ENCODE measurements at places on chromosomes 3 and 15.

GRCh38 chr15:47443839-47444238 is 273.5 kb upstream of the SEMA6D start:
- no peak for DNase-seq

DNA sequence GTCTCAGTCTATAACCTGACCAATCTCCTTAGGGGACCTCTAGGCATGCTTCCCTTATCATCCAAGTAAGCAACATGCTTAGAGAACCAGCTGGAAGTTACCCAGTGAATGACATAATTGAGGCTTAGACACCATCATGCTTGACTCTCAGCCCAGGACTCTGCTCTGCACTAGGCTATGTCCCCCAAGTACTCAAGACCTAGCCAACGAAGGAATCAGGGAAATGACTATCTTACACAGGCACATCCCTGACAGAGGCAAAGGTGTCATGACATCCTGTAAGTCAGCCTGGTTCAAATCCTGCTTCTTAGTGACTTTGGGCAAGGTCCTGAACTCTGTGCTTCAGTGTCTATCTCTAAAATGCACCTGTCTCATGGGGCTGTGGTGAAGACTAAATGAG is 24.6 kb upstream of the CELF6 start:
- no peak for DNase-seq

DNA sequence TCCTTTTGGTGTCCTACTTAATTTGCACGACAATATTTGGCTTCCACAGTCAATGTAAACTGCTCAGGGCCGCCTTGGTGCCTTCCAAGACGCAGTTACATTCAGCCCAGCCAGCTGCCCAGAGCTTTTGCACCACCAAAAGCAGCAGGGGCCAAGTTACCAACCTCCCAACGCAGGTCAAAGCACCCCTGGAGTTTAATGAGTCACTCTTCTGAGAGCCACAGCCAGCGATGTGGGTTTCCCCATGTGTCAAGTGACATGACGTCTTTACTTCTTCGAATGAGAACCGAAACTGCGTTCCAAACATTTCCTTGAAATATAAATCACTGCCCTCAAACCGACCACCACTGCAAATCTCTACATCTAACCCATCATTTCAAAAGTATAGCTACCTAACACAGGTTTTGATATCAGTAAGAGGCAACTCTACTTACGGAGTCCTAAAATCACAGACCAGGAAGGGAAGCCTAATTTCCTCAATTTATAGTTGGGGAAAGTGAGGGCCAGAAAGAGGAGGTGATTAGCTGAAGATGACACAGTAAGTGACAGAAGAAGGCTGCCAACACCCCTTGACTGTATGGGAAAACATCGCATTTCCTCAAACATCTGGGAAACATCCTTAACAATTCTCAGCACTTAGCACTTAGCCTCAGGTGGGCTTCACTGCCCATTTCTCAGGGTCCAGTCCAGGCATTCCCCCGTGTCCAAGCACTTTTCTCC is 24.5 kb downstream of the MB21D2 start:
- no peak for DNase-seq

- DNase-seq, result no peak
These were observed 136.9 kb downstream of the FRMD5 start for GRCh38 chr15:44058126-44058525.

- DNase-seq, result no peak
These were observed 29.4 kb downstream of the GPR176 start for GRCh38 chr15:39890621-39891020.

- DNase-seq, result no peak
These were observed 22.6 kb downstream of the RYK start for GRCh38 chr3:134228035-134228434.

GRCh38 chr15:72751751-72752455 is 31.7 kb downstream of the ADPGK start:
- DNase-seq, result no peak

- DNase-seq, result peak; percentile 82
These were observed at the start of gene PKM for GRCh38 chr15:72231066-72231832. Gene PKM, minus strand, starts transcription at chr15:72231190. Its CDS starts 12,093 bp downstream, at chr15:72219097.

DNA sequence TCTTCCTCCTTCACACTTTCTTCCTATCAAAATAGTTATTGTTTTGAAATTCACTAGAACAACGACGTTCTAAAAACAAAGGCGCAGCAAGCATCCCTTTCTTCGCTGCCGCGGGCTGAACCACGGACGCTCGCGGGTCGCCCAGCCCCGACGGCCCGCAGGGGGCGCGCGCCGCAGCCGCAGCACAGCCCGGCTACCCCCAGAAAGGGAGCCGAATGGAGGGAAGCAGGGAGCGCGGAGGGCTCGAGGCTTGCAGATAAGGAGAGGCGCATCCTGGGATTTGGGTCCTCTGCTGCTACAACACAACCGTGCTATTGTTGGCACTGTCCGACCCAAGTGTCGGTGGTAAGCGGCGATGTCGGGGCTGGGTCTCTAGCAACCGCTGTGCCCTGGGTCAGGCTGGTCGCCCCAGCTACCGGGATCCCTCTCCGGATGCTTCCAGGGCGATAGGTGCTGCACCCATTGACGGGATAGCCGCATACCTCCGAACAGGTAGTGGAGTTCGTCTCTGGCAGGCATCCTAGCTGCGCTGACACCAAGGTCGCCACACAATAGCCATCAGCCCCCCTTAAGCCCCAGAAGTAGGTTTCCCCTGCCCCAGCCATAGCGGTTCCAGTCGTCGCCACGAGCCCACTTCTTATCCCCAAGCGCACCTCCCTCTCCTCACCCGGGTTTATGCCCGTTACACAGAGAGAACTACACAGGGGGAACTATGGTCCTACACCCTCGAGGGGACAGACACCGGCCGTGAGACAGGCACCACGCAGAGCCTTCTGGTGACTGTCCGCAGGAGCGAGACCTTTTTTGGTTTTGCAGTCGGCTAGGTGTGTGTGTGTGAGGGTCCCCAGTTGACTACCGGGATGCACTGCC is 6.0 kb downstream of the ONECUT1 start:
- peak; percentile 35 for DNase-seq

DNA sequence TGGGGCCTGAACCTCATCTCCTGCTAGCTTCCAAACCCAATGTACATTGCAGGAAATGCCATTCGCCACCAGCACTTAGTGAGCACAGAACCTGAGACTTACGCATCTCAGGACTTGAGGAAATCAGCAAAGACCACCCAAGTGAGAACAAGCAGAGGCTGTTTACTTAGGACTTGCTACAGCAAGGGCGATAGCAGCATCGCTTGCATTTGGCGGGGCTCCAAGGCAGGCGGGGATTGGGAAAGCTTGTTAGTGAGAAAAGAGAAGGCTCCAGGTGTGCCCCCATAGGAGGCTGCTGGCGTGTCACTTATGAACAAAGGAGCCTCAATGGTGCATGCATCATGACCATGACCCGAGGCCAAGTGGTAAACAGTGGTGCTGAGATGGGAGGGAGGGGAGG is 19.7 kb downstream of the SLC6A20 start:
- DNase-seq, result no peak

DNA sequence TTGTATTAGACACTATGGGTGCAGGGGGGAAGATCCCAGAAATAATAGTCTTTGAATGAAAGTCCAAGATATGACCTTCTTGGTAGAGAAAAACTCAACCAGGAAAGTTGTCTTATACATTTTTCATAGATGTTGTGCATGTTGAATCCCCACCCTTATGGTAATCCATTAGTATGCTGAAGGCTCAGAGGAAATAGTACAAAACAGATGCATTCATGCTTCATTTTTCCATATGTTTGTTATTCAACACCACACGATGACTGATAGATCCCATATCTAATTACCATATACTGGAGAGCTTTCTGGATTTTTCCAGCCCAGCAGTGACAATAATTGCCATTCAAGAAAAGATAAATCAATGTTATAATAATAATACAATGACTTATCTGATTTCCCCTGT is 487.4 kb downstream of the FGF12 start:
- DNase-seq, result no peak

DNA sequence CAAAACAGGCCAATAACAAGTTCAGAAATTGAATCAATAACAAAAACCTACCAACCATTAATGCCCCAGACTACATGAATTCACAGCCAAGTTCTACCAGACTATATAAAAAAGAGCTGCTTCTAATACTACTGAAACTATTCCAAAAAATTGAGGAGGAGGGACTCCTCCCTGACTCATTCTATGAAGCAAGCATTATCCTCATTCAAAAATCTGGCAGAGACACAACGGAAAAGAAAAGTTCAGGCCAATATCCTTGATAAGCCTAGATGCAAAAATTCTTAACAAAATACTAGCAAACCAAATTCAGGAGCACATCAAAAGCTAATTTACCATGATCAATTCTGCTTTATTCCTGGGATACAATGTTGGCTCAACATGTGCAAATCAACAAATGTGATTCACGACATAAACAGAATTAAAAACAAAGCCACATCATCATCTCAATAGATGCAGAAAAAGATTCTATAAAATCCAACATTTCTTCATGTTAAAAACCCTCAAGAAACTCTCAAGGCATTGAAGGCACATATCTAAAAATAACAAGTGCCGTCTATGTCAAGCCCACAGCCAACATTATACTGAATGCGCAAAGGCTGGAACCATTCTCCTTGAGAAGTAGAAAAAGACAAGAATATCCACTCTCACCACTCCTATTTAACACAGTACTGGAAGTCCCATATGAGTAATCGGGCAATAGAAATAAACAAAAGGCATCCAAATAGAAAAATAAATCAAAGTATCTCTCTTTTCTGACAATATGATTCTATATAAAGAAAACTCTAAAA is 573.6 kb upstream of the GRM7 start:
- no peak for DNase-seq

GRCh38 chr3:18527691-18528090 is 102.6 kb upstream of the SATB1 start:
- DNase-seq, result no peak
